ENCODE measurements at places on chromosomes 3 and 15. TPM values are rescaled to one million over a fixed set of nuclear protein-coding genes. Genes with fewer than 3 reads are reported as not detected.
A peak's percentile ranks its signal among the peaks of the same experiment; 100 is the strongest.

DNA sequence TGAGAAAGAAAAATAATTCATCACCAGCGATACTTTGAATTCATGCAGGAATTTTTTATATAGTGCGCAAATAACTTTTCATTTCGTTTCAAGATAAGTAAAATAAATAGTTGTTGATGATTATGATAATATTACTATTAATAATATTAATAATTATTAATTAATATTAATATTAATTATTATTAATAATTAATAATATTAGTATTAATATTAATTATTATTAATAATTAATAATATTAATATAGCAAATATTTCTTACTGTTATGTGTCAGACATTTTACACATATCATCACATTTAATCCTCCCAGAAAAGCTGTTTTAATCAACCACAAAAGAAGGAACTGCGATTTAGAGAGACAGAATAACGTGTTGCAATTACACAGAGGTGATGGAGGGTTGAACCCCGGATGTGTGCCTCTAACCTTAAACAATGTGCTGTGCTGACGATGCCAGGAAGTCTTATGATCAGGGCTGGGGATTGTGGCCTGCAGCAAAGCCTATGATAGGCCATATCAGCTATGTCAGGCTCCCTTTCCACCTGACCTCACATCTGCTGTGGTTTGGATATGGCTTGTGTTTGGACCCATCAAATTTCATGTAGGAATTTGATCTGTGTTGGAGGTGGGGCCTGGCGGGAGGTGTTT is 263.5 kb upstream of the NR2F2 start:
- no peak for DNase-seq

- DNase-seq = peak; percentile 72
Observed at GRCh38 chr3:150083655-150084042, 113.0 kb upstream of the PFN2 start.

- DNase-seq = no peak
Observed at GRCh38 chr3:42176242-42177034, 85.3 kb downstream of the TRAK1 start.

- peak; percentile 27 for DNase-seq
Observed at GRCh38 chr3:186476044-186476468, 68.1 kb downstream of the CRYGS start.

GRCh38 chr3:167798443-167798842 is 62.9 kb downstream of the SERPINI1 start:
- no peak for DNase-seq

GRCh38 chr3:185069037-185070030 is 83.5 kb downstream of the C3orf70 start:
- DNase-seq = no peak

GRCh38 chr3:141413391-141413790 is 45.1 kb downstream of the ZBTB38 start:
- DNase-seq = no peak

- DNase-seq = no peak
Observed at GRCh38 chr3:38003817-38004414, 13.3 kb downstream of the VILL start.

DNA sequence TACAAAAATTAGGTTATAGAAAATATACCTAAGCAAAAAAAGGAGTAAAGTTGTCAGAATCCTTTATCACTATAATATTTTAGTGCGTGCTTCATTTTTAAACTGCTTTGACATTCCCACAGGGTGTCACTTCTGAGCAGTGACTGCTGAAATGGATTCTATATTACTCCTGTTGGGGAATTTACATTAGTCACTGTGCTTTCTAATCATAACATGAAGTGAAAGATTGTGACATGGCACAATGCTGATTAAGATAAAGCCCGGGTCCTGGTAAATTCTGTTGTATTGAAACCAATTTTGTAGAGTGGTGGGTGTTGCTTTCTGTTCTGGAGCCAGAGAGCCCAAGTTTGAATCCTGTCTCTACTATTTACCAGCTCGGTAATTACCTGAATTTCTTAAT is 36.4 kb upstream of the EHHADH start:
- no peak for DNase-seq

GRCh38 chr3:66633402-66634381 is 132.9 kb upstream of the LRIG1 start:
- DNase-seq = no peak

- no peak for DNase-seq
Observed at GRCh38 chr3:161295325-161295724, 74.2 kb downstream of the NMD3 start.

DNA sequence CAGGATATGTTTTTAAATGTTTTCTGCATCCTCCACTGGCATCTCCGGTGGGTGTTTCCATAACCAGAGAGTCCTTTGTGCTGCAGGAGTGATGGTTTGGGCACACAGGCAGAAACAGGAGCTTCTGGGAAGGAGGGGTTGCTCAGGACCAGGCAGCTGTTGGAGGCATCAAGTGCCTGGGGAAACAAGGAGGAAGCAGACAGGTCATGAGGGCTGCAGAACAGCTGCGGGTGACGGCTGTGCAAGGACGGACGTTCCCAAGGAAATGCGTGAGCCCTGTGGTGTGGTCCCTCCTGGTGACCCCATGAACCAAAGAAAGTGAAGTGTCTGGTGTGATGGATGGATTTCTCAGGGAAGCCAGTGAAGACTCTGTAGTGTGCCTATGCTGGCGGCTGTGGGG is 61.2 kb upstream of the TNFAIP8L3 start:
- DNase-seq = no peak

DNA sequence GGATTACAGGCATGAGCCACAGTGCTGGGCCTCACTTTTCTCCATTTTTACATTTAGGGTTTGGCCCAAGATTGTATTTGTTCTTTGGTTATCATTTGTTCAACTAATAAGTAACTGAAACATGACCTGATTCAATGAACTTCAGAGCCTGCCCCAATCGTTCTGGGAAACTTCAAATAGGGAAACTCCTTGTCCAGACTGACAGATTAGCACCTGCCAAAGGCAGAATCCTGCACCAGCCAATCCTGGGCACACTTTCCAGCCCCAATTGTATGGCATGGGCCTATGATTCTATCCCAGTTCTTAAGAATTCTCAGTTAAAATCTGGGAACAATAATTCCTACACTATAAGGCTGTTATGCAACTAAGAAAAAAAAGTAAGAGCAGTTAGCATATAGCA is 18.3 kb upstream of the RAB43 start:
- DNase-seq = no peak

DNA sequence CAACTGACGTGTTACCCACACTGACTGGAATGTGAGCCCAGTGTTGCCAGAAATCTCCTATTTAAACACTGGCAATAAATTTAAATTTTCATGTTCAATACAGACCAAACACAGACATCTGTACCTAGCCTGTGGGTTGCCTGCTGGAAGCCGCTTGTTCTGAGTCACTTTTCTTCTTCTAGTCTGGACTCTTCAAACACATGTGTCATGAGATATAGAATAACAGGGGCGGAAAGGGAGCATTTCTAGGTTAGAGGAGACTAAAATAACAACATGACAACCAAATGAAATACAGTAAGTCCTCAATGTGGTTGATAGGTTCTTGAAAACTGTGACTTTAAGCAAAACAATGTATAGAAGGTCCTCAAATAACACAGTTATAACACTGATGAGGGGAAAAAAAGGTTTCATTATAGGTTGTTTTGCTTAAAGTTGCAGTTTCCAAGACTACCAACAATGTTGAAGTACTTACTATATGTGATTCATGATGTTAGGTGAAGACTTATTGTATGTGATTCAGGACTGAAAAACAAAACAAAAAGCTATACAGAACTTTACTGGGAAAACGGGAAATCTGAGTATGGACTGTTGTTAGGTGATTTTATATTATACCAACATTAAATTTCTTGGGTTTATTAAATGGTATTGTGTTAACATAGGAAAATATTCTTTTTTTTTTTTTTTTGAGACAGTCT is 63.1 kb downstream of the PRKAR2A start:
- DNase-seq = peak; percentile 79

DNA sequence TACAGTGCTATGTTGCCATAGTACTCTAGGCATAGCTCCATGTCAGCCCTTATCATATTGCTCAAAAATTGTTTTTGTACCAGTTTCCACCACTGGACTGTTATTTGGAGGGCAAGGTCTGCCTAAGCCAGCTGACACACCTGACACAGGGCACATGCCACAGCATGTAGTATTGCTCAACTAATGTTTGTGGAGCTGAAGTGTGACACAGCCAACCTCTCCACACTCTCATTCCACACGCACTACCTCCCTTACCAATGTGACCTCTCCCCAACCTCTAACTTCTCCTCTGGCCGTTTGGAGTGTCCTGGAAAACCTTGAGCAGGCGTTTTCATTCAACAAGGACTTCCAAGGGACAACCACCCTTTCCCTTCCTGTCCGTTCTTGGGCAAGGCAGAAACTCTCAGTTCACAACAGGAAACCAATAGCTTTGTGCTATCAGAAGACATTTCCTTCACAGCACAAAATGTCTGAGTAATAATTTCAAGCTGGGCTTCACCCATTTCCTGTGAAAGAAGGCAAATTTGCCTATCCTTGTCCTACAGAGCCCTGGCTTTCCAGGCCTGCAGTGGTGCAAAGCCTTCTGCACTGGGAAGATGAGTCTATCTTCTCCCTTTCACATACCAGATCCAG is 38.4 kb downstream of the TLNRD1 start:
- DNase-seq = no peak

DNA sequence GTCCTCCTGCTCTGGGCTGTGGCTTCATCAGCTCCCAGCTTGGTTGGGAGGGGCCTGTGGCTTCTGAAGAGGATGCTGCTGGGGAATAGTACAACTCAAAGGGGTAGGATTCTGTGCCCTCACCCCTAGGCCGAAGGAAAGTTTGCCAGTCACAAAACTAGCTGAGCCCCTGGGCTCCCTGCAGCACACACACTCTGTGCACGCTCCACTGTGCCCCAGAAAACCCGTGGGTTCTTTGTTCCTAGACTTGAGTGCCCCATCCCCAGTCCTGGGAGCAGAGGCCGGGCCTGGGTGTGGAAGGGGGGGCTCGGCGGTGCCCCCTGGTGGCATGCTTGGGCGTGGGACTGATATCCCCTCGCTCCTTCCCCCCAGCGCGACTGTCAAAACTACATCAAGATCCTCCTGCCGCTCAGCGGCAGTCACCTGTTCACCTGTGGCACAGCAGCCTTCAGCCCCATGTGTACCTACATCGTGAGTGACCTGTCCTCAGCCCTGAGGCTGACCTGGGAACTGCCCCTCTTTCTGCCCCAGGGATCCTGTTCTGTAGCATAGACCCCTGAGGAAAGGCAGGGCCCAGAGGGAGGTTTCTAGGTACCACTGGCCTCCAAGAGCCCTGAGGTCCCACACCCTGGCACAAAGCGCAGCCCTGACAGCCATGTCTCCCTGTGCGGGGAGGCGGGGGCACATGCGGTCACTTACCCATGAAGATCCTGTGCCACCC is 14.2 kb downstream of the CIB1 start:
- peak; percentile 93 for DNase-seq

- no peak for DNase-seq
Observed at GRCh38 chr15:77409259-77410156, 10.4 kb downstream of the PEAK1 start.

DNA sequence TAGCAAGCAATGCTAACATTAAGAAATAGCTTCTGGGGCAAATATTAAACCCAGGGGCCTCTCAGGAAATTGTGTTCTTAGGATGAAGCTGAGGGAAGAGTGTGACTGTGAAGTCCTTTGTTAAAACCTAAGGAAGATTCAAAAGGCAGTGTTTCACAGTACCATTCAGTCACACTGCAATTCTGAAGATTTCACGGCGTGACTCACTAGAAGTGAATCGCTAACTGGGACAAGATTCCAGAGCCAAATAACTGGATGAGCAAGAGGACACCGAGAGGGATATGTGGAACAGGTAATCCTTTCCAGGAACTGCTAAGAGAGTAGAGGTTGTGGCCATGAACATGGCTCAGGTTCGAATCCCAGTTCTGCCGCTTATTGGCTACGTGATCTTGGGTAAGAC is 61.8 kb upstream of the SMAD3 start:
- no peak for DNase-seq

GRCh38 chr3:196777836-196778235 is 38.2 kb downstream of the PAK2 start:
- no peak for DNase-seq

DNA sequence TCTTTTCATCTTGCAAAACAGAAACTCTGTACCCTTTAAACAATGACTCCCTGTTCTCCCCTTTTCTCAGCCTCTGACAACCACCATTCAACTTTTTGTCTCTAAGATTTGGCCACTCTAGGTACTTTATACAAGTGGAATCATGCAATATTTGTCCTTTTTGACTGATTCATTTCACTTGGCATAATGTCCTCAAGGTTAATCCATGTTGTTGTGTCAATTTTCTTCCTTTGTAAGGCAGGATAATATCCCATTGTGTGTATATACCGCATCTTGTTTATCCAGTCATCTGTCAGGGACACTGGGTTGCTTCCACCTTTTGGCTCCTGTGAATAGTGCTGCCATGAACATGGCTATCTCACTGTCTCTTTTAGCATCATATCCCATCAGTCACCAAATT is 10.3 kb downstream of the USP13 start:
- no peak for DNase-seq

DNA sequence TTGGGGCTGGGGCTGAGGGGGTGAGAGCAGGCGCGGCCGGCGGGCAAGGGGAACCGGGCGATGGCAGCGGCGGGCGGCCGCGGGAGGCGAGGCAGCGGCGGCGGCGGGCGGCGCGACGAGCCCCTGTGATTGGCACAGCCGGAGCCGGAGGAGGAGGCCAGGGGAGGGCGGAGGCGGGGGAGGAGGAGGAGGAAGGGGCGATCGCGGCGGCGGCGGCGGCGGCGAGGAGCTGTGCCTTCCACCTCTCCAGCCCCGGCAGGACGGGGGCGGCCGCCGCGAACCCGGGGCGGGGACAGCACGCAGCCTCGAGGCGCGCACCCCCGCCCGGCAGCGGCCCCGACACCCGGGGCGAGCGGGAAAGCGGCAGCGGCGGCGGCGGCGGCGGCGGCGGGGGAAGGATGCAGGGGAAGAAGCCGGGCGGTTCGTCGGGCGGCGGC is at the start of gene SLCO3A1:
Gene SLCO3A1 (plus strand): TSS at position 198 of the 437 bp plus-strand sequence.
- DNase-seq = peak; percentile 97

- DNase-seq = no peak
Observed at GRCh38 chr3:46272028-46272451, 29.8 kb downstream of the CCR3 start.

DNA sequence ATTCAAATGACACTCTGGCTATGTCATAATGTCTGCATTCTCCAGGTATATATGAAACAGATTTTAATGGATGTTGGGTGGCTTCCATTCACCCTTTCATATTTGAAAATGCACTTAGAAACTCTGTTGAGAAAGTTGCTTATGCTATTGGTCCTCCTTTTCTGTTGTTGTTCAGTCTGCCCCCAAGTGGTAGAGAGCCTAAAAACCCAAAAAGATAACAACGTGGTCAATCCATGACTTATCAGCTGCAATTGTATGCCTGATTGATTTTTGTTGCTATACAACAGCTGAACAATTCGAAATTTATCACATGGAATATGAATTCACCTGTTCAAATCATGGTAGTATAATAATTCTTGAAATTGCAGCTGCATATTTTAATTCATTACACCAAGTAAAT is 279.8 kb downstream of the ROBO2 start:
- DNase-seq = no peak

The SENP5 gene
- 42.4 TPM for total RNA-seq

The RFTN1 gene
- total RNA-seq = 94.6 TPM

The CCDC13 gene
- 0.72 TPM for total RNA-seq

The CHDH gene
- total RNA-seq = 0.88 TPM

The SLC9A9 gene
- total RNA-seq = 8.3 TPM

The CCDC54 gene
- not detected for total RNA-seq

The BTD gene
- 31.1 TPM for total RNA-seq

The GRAMD1C gene
- total RNA-seq = 1.2 TPM

The CRABP1 gene
- total RNA-seq = not detected
